ENCODE measurements at places on chromosomes 1 and 21. TPM values are rescaled to one million over a fixed set of nuclear protein-coding genes. Genes with fewer than 3 reads are reported as not detected.

Gene TRAF3IP3
- 12.4 TPM for total RNA-seq

DNA sequence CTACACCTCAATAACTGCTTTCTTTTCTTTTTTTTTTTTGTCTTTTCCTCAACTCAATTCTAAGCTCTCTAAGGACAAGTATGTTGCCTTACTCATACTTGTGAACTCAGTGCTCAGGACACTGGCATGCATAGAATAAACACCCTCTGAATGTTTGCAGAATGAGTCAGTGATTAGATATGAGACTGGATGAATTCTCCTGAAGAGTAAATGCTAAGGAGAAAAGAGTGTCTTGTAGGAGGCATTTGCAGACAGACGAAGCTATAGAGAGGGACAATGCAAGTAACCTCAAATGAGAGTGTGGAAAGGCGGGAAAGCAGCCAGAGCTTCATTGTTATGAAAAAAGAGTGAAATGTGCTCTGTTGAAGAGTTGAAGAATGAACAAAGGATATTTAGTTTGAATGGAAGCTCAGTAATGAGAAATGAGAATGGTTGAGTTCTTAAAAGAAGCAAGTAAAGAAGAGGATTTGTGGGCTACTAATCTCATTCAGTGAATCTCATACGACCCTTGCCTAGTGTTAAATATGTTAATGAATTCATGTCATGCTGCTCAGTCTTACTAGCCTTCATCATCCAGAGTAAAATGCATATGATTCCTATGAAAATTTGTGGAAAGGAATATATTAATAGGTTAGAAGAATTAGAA is 166.1 kb upstream of the DPYD start:
- no peaks in the 10 kb centered on the region for H3K27me3 ChIP-seq
- DNase-seq, result no peak
- H3K27ac ChIP-seq, result no peak overlapping the region
- H3K36me3 ChIP-seq, result no peaks in the 10 kb centered on the region
- H3K4me1 ChIP-seq, result no peaks in the 10 kb centered on the region

Gene GJA5
- total RNA-seq, result 62.2 TPM

DNA sequence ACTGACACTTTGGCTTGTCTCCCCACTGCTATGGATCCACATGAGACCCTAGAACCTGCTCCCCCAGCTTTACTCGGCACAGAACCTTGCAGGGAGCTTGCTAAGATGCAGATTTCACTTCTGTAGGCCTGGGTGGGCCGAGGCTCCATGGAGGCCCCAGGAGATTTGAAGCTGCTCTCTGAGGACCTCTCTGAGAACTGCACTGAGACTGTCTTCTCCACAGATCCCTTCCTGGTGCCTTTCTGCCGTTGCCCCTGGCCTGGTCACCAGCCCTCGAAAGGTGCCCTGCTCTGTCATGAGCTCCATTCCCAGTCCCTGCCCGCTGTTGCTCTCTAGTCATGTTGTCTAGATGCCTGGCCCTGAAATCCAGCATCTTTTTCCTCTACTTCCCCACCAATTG is 588.4 kb downstream of the AJAP1 start:
- H3K27ac ChIP-seq, result no peak overlapping the region
- no peaks in the 10 kb centered on the region for H3K27me3 ChIP-seq
- no peak overlapping the region for H3K4me3 ChIP-seq
- no peaks in the 10 kb centered on the region for H3K36me3 ChIP-seq
- no peaks in the 10 kb centered on the region for H3K4me1 ChIP-seq
- DNase-seq, result no peak

Gene CYP4X1
- total RNA-seq, result 6.8 TPM

Gene UQCRHL
- total RNA-seq, result 0.93 TPM

GRCh38 chr1:24526940-24527542 is 24.4 kb downstream of the RCAN3 start:
- no peak overlapping the region for H3K4me3 ChIP-seq
- H3K27ac ChIP-seq, result no peak overlapping the region
- H3K27me3 ChIP-seq, result no peaks in the 10 kb centered on the region

DNA sequence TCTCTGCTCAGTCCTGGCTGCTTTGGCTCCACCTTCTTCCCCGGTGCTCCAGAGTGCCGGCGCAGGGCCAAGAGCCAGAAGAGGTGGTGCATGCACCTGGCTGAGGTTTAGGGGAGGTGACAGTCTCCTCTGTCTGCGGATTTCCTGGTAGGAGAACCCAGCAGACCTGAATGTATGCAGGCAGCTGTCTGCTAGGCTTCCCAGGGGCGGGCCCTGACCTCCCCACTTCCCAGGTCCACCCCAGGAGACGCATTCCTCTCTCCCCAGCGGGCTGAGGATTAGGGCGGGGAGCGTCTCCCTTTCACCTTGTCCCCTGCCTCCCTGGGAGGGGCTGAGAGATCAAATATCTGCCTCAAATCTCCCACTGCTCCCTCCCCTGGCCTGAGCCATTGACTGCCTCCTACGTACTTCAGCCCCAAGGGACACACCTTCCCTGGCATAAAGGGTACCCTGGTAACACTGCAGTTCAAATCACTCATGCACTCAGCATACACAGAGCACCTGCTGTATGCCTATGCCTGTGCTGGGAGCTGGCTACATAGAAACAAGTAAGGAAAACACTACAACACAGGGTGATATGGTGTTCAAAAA is 27.5 kb downstream of the DMBX1 start:
- no peak overlapping the region for H3K27ac ChIP-seq
- H3K4me1 ChIP-seq, result peaks cover 2% of the 10 kb centered on the region
- peak; percentile 93 for DNase-seq
- H3K4me3 ChIP-seq, result no peak overlapping the region
- H3K27me3 ChIP-seq, result no peaks in the 10 kb centered on the region

DNA sequence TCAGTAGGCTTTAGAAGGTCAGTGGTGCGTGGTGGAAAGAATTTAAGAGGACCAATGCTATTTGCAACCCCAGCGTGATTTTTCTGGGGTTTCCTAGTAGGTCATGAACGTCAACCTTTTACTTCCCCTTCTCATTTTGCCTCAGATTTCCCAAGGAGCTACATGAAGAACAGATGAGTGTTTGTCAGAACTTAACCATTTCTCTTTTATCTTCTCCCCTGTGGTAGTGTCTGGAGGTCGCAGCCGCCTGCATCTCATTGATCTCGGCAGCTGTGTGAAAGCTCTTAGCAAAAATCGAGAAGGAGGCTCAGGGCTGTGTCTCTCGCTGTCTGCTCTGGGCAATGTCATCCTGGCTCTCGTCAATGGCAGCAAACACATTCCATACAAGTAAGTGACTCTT is 491.1 kb downstream of the KIF26B start:
- H3K27ac ChIP-seq, result no peak overlapping the region
- no peak overlapping the region for H3K4me3 ChIP-seq
- no peaks in the 10 kb centered on the region for H3K36me3 ChIP-seq
- H3K27me3 ChIP-seq, result no peaks in the 10 kb centered on the region

Gene ICOSLG
- total RNA-seq, result 11.3 TPM

Gene TMEM61
- total RNA-seq, result 2.3 TPM

Gene DCST1
- not detected for total RNA-seq

Gene TMCO1
- 78.6 TPM for total RNA-seq
